ENCODE measurements at places on chromosomes 11 and 22. TPM values are rescaled to one million over a fixed set of nuclear protein-coding genes. Genes with fewer than 3 reads are reported as not detected.

Gene PANX1
- total RNA-seq, result 50.1 TPM

Gene FAM83F
- not detected for total RNA-seq

Gene PKDREJ
- total RNA-seq, result not detected

Gene OR5AS1
- not detected for total RNA-seq

Gene SLC15A3
- 18.4 TPM for total RNA-seq

Gene C11orf86
- total RNA-seq, result not detected

Gene CTSF
- total RNA-seq, result 19.0 TPM

Gene FOLR1
- not detected for total RNA-seq

Gene FBLN1
- 278 TPM for total RNA-seq

Gene TMPRSS5
- under 0.01 TPM for total RNA-seq

Gene OR51B4
- not detected for total RNA-seq

Gene DBX1
- total RNA-seq, result not detected

Gene MICAL3
- total RNA-seq, result 28.0 TPM

Gene CCDC134
- 12.7 TPM for total RNA-seq

Gene SIK3
- 21.9 TPM for total RNA-seq

Gene SYNGR1
- total RNA-seq, result 2.3 TPM

Gene RIC3
- total RNA-seq, result not detected

Gene PATE2
- not detected for total RNA-seq

Gene VPREB1
- not detected for total RNA-seq

Gene CHADL
- 1.1 TPM for total RNA-seq

Gene INS
- total RNA-seq, result not detected

Gene SIDT2
- 21.8 TPM for total RNA-seq

Gene SORL1
- 1.6 TPM for total RNA-seq

Gene WNT11
- total RNA-seq, result 0.14 TPM

Gene SCARF2
- total RNA-seq, result 46.0 TPM

Gene SPDYC
- not detected for total RNA-seq

Gene CCDC116
- 0.22 TPM for total RNA-seq

Gene C22orf23
- total RNA-seq, result 0.43 TPM

Gene CYP2D6
- total RNA-seq, result 0.14 TPM

Gene MFNG
- total RNA-seq, result not detected

Gene TOMT
- not detected for total RNA-seq

Measured in placental pericyte (primary cell).